ENCODE measurements at places on chromosomes 11 and 22.

DNA sequence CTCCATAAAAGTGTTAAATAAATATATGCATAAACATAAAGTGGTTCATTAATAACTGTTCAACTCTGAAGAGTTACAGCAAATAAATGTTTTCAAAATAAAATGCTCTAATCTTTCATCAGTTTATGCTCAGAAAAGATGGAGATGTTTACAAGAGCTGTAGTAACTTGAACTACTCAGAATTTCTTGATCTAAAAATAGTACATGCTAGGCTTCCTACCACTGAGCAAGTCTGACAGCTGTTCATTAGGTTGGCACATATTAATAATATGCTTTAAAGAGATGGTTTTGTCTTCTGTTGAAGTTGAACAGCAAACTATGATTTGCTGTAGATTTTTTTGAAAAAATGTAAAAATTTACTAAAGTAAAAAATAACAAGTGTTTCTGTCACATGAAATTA is 10.8 kb upstream of the SLN start:
- DNase-seq, result no peak

- no peak for DNase-seq
Observed at GRCh38 chr22:38412435-38413084, 42.4 kb downstream of the KCNJ4 start.

GRCh38 chr11:94112206-94112953 is 16.3 kb upstream of the PANX1 start:
- DNase-seq, result no peak

DNA sequence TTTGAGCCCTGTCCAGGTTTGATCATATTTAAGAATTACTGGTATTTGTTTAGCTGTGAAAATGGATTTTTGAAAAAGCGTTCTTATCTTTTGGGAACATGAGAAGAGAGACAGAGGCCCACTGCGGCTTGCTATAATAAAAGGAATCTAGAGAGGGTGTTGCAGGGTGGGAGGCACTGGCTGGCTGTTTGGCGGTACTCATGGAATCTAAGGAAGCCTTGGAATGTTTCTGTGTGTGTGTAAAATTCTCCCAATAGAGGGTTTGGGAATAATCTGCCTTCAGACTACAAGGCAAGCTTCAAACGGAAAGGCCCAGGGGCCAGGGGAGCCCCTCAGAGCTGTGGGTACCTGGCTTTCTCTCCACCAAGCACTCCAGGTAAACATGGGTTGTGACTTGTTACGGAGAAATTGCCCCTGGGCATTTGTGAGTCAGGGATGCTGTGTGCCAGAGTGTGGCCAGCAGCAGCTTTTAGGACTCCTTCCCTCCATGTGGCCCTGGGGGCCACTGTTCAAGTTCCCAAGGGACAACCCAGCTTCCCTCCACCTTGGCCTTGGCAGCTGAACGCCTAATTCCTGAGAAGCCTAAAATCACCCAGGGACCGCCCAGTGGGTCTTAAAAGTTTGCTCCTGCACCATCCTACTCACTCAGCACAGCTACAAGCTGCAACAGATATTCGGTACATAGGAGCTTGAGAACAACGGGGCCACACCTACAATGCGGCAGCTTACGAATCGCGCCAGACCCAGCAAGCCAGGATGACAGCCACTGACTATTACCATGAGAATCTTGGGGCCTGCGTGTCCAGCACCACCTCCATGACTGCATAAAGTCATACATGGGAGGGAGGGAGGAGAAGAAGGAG is 14.1 kb upstream of the SYT8 start:
- DNase-seq, result peak; percentile 7

GRCh38 chr22:19291580-19292457 is at the start of gene CLTCL1:
Gene CLTCL1 (minus strand): TSS chr22:19291719. CDS start chr22:19291641, 78 bp downstream.
- DNase-seq, result peak; percentile 37

DNA sequence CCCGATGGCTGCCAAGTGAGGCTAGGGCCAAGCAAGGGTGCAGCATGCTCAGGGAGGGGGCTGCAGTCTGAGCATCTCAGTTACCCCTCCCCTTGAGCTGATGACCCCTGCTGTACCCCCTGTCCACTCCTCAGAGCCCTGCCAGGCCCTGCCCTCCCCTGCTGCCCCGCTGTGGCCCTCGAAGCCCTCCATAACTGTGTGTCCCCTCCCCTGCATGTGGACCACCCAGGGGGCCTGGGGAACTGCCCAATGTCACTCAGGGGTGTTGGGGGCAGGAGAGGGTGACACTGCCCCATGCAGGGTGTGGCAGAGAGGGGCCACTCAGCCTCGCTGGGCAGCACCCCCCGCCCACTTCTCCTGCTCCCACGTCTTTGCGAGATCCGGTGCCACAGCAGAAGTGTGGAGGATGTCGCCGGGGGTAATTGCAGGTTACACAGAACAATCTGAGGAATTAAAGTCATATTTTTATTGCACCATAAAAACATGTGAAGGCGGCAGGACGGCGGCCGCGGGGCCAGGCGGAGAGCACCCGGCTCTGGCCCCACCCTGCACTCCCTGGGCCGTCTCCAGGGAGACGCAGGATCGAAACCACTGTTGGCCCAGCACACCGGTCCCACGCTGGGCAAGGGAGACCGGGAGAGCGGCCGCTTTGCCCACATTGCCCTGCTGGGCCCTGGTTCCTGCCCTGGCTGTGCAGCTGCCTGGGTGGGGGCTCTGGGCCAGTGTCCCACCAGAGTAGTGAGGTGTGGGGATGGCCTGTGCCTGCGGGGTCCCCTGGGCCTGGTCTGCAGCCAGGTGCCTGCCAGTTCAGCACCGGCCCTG is 18.7 kb upstream of the GNB1L start:
- no peak for DNase-seq

DNA sequence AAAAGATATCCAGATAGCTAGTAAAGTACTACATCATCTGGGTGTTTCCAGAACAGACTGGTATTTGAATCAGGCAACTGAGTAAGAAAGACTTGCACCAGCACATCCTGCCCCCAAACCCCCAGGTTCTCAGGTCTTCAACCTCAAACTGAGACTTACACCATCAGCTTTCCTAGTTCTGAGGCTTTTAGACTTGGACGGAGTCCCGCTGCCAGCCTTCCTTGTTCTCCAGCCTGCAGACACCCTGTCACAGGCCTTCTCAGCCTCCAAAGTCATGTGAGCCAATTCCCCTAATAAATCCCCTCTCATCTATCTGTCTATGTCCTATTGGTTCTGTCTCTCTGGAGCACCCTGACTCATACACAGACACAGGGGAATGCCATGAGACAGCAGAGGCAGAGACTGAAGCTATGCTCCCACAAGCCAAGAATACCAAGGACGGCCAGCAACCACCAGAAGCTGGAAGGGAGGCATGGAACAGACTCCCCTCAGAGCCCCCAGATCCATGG is 10.9 kb downstream of the SMCO4 start:
- no peak for DNase-seq

DNA sequence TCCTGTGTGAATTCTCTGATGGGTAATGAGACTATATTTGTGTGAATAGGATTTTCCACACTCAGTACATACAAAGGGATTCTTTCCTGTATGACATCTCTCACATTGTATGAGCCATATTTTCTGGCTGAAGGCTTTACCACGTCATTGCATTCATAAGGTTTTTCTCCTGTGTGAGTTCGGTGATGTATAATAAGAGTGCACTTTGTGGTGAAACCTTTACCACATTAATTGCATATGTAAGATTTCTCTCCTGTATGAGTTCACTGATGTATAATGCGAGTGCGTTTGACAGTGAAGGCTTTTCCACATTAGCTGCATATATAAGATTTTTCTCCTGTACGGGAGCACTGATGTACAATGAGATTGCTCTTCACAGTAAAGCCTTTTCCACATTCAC is 455.4 kb upstream of the CNTN5 start:
- DNase-seq, result no peak

DNA sequence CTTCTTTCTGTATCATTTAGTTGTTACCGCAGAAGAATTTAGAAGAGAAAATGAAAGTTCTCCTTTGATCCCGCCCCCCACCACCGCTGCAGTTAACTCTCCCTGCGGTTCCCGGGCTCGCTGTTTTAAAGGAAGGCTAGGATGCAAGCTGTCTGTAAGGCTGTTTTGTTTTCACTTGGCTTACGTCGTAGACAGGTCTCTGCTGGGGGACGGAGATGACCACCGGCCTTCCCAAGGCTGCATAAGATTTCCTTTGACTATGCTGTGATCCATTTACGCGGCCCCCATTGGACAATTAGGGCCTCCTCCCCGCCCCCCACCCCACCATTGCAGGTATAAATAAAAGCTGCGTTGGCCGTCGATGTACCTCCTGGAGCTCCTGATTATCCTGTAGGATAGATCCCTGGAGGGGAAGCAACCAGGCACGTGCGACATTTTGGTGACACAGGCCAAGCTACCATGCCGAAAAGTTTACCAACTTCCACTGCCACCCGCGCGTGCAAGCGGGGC is 1.4 kb upstream of the CPT1A start:
- DNase-seq, result no peak

GRCh38 chr22:17436382-17436980 is 67.2 kb downstream of the CECR2 start:
- no peak for DNase-seq

DNA sequence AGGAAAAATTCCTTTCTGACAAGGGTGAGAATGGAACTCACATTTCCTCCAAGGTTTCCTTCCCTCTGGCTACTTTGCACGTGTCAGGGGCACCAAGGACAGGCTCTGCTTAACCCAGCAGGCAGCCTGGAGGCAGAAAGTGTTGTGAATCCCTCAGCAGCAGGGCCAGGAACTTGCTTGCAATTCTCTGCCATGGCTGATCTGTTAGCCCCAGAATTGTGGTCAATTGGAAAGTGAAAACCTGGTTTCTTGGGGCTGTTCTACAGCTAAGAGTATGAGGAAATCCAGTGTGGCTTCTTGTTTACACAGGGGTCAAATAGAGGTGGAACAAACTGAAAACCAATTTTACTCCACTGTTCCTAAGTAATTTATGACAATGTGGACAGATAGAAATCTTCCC is 38.3 kb upstream of the CEP295 start:
- DNase-seq, result no peak

DNA sequence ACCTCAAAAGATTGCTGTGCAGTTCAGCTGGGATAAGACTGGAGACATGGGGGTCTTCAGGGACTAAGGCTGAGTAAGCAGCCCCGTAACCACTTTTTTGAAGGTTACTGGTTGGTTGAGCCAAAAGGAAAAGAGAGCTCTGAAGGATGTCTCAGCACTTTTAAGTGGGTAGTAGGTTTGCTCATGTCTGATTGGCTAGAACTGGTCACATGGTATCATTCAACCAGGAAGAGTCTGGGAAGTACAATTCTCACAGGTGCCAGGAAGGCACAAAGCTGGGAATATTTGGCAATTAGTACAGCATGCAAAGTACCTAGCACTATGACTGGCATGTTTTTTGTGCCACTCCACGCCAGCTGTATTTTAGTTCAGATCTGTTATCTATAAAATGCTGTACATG is 58.1 kb downstream of the SNX19 start:
- no peak for DNase-seq

GRCh38 chr11:46914363-46914762 is 4.0 kb downstream of the LRP4 start:
- peak; percentile 39 for DNase-seq

DNA sequence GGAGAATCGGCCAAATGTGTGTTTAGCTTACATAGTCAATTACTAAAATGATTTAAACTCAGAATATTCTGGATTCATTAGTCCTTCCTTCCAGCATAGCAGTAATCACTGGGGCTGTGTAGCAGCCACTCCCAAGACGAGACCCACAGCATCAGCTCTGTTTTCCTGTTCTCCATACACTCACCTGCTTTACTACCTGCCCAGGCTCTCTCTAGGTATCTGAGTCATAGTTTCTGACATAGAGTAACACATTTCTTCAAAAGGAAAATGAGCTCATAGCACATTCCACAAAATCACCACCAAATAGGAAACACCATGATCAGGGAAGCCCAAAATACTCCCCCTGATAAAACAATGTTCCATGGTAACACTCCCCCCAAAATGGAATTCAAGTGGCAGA is 22.9 kb downstream of the MORC2 start:
- no peak for DNase-seq

GRCh38 chr22:27798511-27799014 is 3.0 kb downstream of the MN1 start:
- no peak for DNase-seq

DNA sequence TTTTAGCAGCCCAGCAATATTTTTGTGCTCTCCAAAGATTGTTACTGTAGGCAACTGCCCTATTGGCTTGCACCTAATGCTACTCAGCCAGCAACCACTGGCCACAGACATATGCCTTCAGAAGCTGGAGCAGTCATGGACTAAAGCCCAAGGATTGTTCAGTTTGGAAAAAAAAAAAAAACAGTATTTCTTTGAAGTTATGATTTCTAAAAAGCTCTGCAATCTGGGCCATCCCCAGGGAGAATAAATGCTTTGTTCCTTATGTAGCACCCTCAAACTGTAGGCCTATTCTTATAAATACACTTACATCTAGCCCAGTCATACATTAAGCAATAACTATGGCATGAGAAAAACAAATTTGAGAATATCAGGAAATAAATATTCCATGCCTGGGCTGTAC is 2190.5 kb upstream of the RAG2 start:
- no peak for DNase-seq

- no peak for DNase-seq
Observed at GRCh38 chr11:119590651-119591351, 138.2 kb downstream of the NECTIN1 start.

GRCh38 chr22:43007519-43008102 is 7.3 kb downstream of the PACSIN2 start:
- DNase-seq, result peak; percentile 55
